ENCODE measurements at places on chromosomes 2 and 18. TPM values are rescaled to one million over a fixed set of nuclear protein-coding genes. Genes with fewer than 3 reads are reported as not detected.

Gene CPLX4
- not detected for total RNA-seq

Gene SKA1
- total RNA-seq: 0.52 TPM

Gene TUBB8B
- total RNA-seq: 0.38 TPM

Gene ECEL1
- total RNA-seq: not detected

Gene TMEM200C
- total RNA-seq: 0.41 TPM

Gene SIGLEC15
- 0.32 TPM for total RNA-seq

Gene UPP2
- total RNA-seq: not detected

Gene RIT2
- total RNA-seq: not detected

Gene LAPTM4A
- 245 TPM for total RNA-seq

Gene FAM228A
- total RNA-seq: 0.64 TPM

Gene TRIM43
- total RNA-seq: not detected

Gene UGT1A1
- total RNA-seq: not detected

Gene LINC00305
- total RNA-seq: not detected

Gene IL36B
- total RNA-seq: not detected

Gene CGREF1
- 0.43 TPM for total RNA-seq

Gene HOXD12
- total RNA-seq: not detected

Gene CDKL4
- total RNA-seq: 2.1 TPM

Gene PRSS56
- not detected for total RNA-seq

Gene OST4
- 248 TPM for total RNA-seq

Gene GRB14
- total RNA-seq: 8.9 TPM

Gene CCDC148
- 1.2 TPM for total RNA-seq

Gene FLACC1
- 3.6 TPM for total RNA-seq

Gene FOXD4L1
- 0.78 TPM for total RNA-seq

Gene CXCR1
- 5.3 TPM for total RNA-seq
